ENCODE measurements at places on chromosomes 7 and 10.

DNA sequence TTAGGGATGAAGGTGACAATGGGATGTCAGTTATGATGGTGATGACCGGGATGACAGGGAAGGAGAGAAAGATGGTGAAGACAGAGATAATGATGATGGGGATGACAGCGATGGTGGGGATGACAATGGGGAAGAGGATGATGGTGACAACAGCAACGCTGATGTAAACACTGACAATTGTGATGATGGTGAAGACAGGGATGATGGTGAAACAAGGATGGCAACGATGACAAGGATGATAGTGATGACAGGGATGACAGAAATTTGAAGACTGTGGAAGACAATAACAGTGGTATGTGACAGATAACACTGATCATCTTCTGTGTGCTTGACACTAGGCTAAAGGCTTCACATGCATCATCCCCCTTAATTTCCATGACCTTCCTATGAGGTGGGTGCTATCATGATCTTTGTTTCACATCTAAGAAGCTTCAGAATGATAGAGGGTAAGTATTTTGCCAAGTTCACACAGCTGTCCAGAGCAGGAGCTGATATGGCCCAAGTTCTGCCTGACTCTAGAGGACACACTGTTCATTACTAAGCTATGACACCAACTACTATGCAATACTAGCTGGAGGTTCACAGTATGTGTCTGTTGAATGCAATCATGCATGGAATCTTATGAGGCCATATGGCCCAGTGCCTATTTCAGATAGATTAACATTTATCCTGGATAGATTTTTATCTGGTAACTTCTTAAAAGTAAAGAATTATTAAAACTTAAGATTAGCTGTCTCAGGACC, 105.6 kb downstream of the RNLS start:
- DNase-seq = no peak

GRCh38 chr7:159158888-159159405, 14.3 kb upstream of the VIPR2 start:
- DNase-seq = no peak

GRCh38 chr7:21429786-21430574, 2.1 kb downstream of the SP4 start:
- DNase-seq = no peak

- no peak for DNase-seq
Observed at GRCh38 chr10:132375116-132375794, 21.7 kb upstream of the PWWP2B start.

GRCh38 chr7:4436361-4436895, 245.7 kb upstream of the FOXK1 start:
- DNase-seq = no peak

DNA sequence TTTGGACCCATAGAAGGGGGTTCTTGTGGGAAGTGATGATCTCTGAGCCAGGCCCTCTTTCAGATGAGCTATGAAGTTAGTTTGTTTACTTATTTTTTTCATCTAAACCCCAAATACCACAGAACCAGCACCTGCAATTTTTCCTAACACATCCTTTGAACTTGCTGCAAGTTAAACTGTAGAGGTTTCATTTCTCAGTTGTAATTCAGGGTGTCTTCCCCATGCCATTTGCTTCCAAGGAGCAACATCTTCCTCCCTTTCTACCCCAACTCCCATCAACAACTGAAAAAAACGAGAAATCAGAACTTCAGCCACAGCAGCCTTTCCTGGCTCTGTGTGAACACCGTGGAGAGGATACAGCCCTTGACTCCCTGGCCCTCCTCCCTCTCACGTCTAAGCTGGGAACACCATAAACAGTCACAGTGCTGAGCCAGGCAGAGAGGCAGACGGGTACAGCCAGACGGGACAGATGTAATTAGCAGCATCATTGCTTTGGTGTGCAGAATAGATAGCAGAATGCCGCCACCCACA, 63.6 kb downstream of the RGS10 start:
- DNase-seq = no peak

DNA sequence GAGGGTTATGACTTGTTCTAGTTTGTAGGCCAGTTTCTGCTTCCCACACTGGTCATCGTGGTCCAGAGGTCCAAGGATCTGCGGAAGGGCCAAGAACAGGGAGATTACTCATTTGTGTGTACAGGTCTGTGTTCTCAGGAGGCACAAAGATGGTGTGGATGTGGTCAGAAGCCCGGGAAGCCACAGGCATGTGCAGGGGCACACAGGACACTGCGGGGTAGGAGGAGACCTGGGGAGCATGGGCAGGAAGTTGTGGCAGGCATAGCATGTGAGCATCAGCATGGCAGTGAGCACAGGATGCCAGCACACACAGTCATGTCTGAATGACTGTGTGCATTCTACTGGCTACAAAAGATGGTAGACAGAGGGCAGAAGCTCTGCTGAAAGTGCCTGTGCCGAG, 445.8 kb downstream of the PLXNA4 start:
- DNase-seq = no peak

- DNase-seq = no peak
Observed at GRCh38 chr10:79159141-79159651, 90.4 kb downstream of the ZMIZ1 start.

DNA sequence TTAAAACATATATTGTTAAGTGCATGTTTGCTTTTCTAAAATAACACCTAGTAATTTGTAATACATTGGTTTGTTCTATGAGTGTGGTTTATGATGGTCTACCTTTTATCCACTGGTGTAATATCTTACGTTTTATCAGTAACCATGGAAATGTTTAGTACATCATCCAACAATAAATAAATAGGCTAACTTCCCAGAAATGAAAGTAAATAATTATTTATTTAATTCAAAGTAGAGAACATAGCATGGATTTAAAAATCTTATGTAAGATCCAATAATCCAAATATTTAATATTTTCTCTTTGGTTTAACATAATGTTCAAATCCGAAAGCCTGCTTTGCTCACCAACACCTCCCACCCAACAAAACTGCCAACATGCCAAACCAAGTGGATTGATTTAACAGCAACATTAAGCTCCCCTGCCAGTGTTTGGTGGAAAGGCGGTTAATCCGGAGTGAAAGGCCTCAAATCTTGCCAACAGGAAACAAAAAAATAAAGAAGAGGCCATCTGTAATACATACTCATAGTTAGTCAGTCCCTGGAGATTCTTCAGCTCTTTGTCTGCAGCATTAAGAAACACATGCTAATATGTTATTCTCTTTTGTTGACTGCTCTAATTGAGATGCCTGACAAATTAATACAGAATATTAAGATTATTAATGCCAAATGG, 897.8 kb downstream of the CNTNAP2 start:
- DNase-seq = no peak

Data from stimulated activated CD4-positive, alpha-beta T cell treated with anti-CD3 and anti-CD28 coated beads, Interleukin-1b, Interleukin-23, amount 100 ng/mL, for 1 hour (primary cell).